ENCODE measurements at places on chromosomes 4 and X.

GRCh38 chr4:15327311-15328298, 100.2 kb upstream of the C1QTNF7 start:
- DNase-seq, result no peak

DNA sequence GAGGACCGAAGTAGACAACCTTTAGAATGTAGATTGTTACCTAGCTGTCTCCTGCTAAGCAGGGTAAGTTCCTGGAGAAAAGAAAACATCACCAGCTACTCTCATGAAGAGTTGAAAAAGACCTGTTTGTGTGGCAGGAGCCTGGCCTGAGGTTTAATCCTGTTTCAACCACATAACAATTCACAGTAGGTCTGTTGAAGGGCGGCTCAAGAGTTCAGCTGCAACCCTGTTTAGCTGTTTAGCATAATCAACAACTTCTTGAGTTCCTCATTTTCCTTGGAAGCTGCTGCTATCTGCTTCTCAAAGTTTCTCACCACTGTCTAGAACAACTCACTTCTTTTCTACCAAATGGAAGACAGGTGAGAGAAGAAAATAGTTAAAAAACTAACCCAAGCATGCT, 170.4 kb upstream of the TET2 start:
- no peak for DNase-seq

- no peak for DNase-seq
Observed at GRCh38 chr4:113591982-113592381, 169.6 kb downstream of the CAMK2D start.

GRCh38 chr4:122703868-122704267, 28.6 kb upstream of the BBS12 start:
- DNase-seq, result no peak

- no peak for DNase-seq
Observed at GRCh38 chr4:186318481-186318880, 52.5 kb downstream of the F11 start.

DNA sequence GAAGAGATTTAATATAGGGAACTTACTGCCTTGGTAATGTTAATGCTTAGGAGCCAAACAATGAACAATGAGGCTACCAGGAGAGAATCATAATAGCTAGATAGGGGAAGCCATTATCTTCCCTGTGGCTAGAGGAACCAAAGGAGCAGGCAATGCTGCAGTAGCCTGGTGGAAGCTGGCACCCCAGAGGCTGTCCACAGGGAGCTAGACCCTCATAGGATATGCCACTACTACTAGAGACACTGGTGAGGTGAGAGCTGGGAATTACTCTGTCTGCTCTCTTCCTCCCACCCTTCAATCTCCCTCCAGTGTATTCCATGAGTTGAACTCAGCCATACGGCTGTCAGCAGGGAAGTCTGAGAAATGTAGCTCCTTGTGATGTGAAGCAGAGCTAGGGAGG, 601.4 kb downstream of the KCNIP4 start:
- no peak for DNase-seq

DNA sequence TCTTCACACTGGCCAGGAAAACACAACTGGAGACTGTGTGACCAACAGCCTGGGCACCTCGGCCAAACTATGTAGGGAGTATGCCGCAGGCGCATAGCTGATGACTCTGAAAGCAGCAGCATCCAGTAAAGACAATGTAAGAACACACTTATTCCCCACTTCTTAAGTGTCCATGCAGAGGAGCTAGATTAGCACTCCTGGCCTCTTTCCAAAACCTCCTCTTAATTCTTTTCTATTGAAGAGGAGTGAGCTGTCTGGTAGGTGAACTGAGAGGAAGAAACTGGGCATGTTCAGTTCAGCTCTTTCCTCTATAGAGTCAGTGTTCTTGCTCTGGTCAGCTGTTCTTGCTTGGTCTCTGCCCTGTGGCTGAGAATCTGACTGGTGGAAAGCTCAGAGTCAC, 21.1 kb downstream of the NMU start:
- no peak for DNase-seq

DNA sequence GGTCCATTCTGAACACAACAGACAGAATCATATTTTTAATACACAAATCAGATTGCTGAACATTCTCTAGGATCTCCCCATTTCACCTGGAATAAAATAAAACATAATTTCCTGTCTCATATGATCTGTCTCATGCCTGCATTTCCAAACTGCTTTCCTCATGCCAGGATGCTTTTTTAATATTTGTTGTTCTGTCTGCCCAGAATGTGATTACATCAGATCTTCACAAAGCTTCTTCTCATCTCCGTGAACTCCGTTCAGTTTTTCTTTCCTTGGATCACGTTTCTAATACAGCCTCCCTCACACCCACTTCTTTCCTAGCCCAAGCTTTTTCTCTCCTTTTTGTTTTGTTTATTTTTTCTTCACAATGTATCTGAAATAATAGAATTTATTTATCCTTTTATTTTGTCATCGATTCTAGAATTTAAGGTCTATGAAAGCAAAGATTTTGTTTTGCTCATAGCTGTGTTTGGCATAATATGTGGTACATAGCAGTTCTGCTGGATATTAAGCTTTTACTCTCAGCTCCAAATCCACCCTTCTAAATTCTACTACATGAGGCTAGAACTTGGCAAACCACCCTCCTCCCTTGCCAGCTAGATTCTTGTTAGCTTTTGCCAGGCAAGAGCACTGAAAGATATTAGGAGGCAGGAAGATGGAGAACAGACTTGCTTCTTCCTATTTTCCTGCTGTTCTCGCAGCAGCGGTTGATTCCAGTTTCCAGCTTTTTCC, 165.5 kb upstream of the SLIT2 start:
- no peak for DNase-seq

- DNase-seq, result no peak
Observed at GRCh38 chr4:170775851-170776250, 686.1 kb upstream of the AADAT start.

GRCh38 chrX:153321381-153322124, at the start of gene PNMA6F:
TSS of gene PNMA6F (minus strand) at chrX:153321767. CDS start at chrX:153320674, 1,093 bp downstream.
- DNase-seq, result no peak

DNA sequence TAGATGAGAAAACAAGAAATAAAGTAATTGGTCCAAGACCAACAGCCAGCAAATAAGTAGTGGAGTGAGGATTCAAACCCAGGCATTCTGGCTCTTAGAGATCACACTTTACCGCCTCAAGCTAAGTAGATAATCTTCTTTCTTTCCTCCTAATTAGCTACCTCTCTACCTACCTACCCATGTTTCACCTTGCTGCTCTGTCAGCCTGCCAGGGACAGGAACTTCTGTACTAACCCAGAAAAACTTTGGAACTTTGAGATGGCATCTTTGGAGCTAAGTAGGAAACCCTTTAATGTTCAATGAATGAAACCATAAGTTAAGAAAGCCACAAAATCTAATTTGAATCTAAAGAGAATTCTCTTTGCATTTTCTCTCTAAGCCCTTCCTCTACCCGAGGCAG, 145.2 kb downstream of the CHRNA9 start:
- no peak for DNase-seq

DNA sequence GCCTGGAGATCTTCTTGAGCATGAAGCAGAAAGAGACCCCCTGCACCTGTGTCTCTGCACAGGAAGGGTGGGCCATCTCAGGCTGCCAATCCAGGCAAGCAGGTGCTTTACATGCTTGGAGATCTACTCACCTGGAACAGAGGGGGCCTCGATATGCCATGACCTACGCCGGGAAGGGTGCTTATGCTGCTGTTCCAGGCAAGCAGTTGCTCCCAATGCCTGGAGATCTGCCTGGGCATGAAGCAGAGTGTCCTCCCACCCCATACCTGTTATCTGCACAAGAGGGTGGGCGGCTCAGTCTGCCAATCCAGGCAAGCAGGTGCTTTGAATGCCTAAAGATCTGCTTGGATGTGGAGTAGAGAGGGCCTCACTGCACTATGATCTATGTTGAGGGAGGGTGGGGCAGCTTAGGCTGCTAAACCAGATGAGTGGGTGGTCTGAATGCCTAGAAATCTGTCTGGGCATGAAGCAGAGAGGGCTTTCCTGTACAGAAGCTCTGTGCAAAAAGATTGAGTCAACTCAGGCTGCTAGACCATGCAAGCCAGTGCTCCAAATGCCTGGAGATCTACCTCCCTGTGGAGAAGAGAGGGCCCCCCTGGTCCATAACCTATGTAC, 104.5 kb upstream of the QRFPR start:
- DNase-seq, result no peak

DNA sequence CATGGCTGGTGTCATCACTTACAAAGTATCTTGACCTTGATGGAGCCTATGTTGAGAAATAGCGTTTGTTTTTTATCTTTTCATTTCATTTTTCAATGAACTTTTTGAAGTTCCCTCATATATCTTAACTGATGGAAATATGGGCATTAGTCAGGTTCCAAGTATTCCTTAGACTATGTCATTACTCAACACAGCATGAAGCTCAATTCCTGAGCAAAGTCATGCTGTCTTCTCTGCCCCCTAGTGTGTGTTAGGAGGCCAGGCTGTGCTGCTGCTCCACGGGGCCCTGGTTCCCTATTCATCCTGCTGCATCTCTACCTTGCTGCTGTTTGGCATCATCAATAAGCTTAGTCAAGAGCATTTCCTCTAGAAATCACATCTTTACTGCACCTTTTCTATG, 40.9 kb downstream of the GPR143 start:
- DNase-seq, result no peak

DNA sequence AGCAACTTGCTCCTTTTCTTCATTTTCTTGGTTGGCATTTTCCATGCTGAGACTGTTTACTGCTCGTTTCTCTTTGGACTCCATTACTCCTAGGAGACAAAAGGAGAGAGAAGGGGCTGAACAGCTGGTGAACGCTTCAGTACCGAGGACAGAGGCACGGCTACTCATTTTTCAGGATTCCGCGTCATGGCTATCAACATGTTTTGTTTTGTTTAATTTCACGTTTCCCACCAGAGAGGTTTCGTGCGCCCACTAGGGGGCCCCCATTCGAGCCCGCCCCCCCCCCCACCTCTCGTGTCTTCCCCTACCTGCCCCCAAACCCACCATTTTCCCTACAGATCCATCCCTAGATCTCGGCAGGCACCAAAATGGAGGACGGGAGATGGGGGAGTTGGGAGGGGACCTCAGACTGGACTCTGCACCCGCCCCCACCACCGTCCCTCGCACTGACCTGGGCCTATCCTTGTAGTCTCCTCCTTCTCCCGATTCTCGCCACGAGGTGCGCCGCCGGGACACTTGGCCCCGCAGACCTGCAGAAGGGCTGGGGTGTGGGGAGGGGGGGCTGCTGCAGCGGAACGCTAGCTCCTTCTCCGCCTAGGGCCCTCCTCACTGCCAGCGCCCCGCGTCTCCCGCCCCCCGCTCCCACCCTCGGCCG, 653 bp downstream of the BEX1 start:
- no peak for DNase-seq

- no peak for DNase-seq
Observed at GRCh38 chr4:849478-850175, 23.7 kb upstream of the CPLX1 start.

DNA sequence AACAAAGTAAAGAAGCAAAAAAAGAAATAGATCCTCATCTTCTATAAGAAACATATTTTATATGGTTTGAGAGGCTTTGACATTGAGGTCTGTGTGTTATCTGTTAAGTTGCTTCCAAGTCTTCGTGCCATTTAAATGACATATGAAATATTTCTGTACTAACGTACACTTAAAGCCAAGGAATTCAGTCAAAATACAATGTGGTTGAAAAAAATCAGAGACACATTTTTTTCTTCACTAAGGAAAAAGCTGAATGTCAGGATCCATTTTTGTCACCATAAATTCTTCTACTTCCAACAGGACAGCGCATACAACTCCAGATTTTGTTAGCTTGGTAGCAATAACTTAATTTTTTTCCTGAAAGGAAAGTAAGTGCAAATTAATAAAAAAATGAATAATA, 168.5 kb downstream of the FAT4 start:
- DNase-seq, result no peak

GRCh38 chrX:69318651-69319340, 153.5 kb upstream of the PJA1 start:
- DNase-seq, result no peak

DNA sequence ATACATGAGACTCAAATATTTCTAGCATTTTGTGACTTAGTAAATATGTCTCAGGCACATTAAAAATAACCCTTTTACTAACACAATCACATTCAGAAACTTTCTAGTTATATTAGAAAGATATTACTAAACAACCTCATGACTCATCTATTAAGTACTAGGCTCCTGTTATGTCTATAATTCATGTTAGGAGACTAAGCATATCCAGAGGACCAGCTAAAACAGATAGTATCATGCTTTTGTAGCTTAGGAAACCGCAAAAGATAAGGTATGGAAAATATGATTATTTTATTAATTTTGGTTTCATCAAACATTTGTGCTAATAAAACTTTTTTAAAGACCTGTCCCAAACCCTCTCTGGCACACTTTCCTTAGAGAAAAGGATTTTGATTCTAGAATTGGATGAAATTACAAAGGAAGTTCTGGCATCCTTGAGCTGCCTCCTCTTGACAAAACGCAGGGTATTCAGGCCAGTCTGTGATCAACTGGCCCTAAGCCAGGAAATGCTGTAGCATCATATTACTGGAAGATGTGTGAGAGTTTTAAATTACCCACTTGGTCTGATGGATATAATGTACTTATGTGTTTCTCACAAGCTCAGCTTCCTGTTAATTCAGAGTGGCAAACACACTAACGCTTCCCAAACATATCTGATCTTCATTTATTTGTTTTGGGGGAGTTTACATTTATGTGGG, 60.4 kb downstream of the NRK start:
- DNase-seq, result no peak

DNA sequence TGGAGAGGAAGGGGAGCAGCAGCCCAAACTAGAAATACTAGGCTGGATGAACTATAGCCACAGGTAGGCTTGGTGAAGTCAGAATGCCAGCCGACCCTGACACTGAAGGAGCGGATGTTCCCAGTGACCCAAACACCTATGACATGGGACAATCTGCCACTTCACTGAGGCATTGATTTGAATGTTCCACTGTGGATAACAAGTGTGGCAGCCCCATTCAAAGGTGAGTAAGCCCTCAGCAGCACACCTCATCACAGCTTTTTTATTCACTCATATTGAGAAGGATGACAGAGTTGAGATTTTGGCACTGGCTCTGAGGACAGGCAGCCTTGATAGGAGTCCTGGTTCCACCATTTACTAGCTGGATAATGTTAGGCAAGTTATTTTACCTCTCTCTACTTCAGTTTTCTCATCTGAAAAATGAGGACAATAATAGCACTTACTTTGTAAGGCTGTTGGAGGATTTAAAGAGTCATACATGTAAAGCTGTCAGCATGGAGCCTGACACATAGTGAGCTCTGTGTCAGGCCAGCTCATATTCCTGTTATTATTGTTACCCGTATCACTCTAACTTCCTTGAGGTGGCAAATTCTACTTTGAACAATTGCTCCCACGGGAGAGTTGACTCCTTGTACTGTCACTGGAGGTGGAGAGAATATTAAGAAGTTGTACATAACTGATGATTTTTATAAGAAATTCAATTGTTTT, 114.6 kb downstream of the RASL11B start:
- no peak for DNase-seq

DNA sequence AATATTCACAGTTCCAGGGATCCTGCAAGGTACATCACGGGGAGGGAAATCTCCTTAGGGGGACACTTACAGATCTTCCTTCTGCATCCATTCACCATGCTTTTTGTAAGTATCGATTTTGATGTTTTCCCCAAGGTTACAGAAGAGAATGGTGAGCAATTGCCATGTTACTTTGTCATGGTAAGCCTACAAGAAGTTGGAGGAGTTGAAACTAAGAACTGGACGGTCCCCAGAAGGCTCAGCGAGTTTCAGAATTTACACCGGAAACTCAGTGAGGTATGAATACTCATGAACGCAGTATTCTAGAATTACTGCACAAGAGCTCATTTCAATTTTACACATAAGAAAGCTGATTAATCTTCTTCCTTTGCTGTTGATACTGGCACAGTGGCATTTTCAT, 53.9 kb downstream of the LRP2BP start:
- no peak for DNase-seq

- peak; percentile 31 for DNase-seq
Observed at GRCh38 chrX:16711893-16712547, 449 bp downstream of the CTPS2 start.

GRCh38 chr4:120071192-120071795, 4.6 kb upstream of the MAD2L1 start:
- DNase-seq, result peak; percentile 37
